Activated T-cell treated with anti-CD3 and anti-CD28 coated beads, Interleukin-2, amount 50 U/mL, for 24 hours (primary cell): ENCODE measurements at places on chromosomes 3 and 15.

GRCh38 chr3:129952556-129953355 lies 21.8 kb upstream of the TRH start:
- H3K27me3 ChIP-seq = peaks cover 3% of the 10 kb centered on the region

GRCh38 chr15:75655931-75656330 lies 8.2 kb downstream of the SNX33 start:
- H3K36me3 ChIP-seq = no peaks in the 10 kb centered on the region
- DNase-seq = no peak
- no peak overlapping the region for H3K4me3 ChIP-seq
- H3K27ac ChIP-seq = no peak overlapping the region
- H3K4me1 ChIP-seq = peaks cover 14% of the 10 kb centered on the region

DNA sequence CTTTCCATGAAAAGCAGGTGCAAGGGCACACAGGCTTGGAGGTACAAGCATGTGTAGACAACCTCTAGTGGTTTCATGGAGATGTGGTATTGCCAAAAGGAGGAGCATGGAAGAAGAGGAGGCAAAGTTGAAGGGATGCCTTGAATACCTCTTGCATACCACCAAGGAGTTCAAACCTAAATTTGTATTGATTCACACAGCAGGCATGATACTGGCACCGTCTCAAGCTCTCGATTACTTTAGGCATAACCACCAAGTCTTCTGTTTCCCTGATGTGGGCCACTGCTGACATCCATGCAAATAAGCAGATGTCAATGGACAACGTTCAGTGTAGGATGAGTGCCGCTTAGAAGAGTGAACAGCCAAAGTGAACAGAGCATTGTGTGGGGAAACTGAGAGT lies 87.1 kb downstream of the SCN11A start:
- H3K36me3 ChIP-seq = no peaks in the 10 kb centered on the region
- no peaks in the 10 kb centered on the region for H3K4me1 ChIP-seq
- H3K27ac ChIP-seq = no peak overlapping the region

DNA sequence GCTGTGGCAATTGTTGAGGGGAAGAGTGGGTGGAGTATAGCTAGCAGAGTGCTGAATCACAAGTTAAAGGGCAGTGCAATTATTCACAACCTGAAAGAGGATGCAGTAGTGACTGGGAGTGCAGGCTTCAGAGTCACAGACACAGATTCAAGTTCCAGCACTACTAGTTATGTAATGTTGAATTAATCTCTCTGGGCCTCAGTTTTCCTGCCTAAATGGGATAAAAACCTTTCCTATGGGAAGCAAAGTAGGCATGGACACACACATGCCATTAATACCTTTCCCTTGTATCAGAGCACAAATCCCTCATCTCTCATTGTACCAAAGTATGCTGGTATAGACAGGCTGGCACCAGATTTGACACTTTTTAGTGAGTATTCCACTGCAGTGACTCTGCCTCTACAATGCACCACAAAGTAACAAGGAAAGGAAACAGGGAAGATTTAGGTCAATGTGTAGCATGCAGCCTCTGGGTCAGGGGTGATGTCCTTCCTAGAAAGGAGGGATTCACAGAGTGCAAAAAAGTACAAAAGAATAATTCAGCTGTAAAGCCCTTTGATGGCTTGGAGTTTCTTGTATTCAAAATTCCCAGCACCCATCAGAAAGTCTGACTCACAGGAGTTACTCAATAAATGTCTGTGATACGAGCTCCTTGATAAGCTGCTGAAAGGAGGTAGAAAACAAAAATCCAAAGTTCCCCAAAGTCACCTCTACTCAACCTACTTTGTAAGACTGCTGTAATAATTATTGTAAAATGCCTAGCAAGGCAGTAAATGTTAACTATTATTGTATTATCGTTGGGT lies 507.5 kb upstream of the TGFBR2 start:
- H3K4me1 ChIP-seq = peaks cover 9% of the 10 kb centered on the region
- H3K4me3 ChIP-seq = no peak overlapping the region
- no peaks in the 10 kb centered on the region for H3K36me3 ChIP-seq
- H3K27ac ChIP-seq = no peak overlapping the region
- H3K27me3 ChIP-seq = peaks cover 3% of the 10 kb centered on the region

- H3K4me3 ChIP-seq = no peak overlapping the region
- H3K27me3 ChIP-seq = no peaks in the 10 kb centered on the region
- peak overlapping the region; percentile 37 for H3K27ac ChIP-seq
- H3K36me3 ChIP-seq = no peaks in the 10 kb centered on the region
- H3K4me1 ChIP-seq = peaks cover 29% of the 10 kb centered on the region
Measured at GRCh38 chr15:70250208-70251201, 152.8 kb upstream of the TLE3 start.

- no peaks in the 10 kb centered on the region for H3K36me3 ChIP-seq
- no peak for DNase-seq
- no peaks in the 10 kb centered on the region for H3K27me3 ChIP-seq
- H3K4me3 ChIP-seq = no peak overlapping the region
- H3K4me1 ChIP-seq = no peaks in the 10 kb centered on the region
Measured at GRCh38 chr3:182305881-182306665, 487.2 kb upstream of the ATP11B start.

DNA sequence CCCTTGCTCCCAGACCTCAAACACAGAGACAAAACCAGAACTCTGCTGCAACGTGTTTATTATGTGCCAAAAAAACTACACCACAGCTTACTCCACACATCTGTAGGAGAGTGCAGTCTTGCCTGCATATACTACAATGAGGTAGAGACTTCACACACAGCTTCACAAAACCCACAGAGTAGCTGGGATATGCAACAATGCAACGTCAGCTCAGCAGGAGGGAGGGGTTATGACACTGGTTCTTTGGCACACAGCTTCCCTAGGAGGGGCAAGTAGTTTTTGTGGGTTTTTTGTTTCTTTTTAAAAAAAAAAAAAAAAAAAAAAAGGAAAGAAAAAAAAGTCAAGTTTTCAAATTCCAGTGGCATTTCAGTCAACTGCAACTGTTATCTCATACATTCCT lies 2.9 kb upstream of the RPS17 start:
- H3K27ac ChIP-seq = no peak overlapping the region
- DNase-seq = no peak
- H3K27me3 ChIP-seq = no peaks in the 10 kb centered on the region
- H3K36me3 ChIP-seq = peaks cover 31% of the 10 kb centered on the region

GRCh38 chr3:128081846-128082245 lies 29.6 kb downstream of the SEC61A1 start:
- no peak overlapping the region for H3K27ac ChIP-seq
- H3K27me3 ChIP-seq = no peaks in the 10 kb centered on the region
- DNase-seq = no peak
- no peak overlapping the region for H3K4me3 ChIP-seq

- no peak for DNase-seq
- no peaks in the 10 kb centered on the region for H3K27me3 ChIP-seq
- H3K27ac ChIP-seq = no peak overlapping the region
- peaks cover 64% of the 10 kb centered on the region for H3K4me1 ChIP-seq
Measured at GRCh38 chr3:122510878-122511535, 3.7 kb downstream of the KPNA1 start.

DNA sequence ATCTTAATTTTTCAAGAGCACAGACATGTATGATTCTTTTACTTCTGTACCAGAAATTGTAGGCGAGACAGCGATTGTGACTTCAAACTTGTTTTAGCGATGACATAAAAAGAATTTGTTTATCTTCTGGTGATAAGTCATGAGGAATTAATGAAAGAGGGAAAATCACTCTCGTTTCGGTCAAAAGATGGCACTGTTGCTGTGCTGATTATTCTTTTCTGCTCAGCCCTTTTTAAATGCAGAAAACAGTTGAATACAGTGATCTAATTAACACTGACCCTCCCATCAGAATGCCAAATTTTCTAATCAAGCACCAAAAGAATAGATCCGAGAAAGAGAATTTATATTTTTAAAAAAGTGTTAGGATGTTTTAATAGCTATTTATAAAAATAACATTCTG lies 52.6 kb downstream of the NSUN3 start:
- H3K27ac ChIP-seq = no peak overlapping the region
- no peak for DNase-seq
- H3K4me3 ChIP-seq = no peak overlapping the region
- H3K36me3 ChIP-seq = peaks cover 53% of the 10 kb centered on the region
- no peaks in the 10 kb centered on the region for H3K27me3 ChIP-seq
- H3K4me1 ChIP-seq = peaks cover 6% of the 10 kb centered on the region

DNA sequence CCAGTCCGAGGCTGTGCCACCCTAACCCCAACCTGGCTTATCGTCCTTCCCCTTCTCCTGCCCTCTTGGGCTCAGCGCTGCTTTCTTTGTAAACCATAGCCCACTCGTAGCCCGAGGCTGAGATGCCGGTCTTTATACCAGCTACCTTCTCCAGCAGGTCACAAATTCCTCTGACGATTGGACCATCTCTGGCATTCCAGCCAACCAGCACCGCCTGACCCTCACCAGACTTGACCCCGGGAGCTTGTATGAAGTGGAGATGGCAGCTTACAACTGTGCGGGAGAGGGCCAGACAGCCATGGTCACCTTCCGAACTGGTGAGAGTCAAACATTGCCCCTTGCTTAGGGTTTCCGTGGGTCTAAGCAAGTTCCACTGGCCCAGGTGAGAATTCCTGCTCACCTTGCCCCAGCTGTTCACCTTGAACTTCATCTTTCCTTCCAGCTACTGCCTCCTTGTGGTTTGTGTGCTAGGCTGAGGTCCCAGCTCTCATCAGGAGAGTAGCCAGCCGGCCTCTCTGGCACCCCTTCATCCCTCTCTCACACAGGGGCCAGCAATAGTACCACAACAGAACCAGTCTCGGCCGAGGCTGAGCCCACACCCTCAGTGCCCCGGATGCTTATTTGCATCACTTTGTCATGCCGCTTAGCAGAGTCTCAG lies 66.7 kb downstream of the BOC start:
- H3K4me3 ChIP-seq = no peak overlapping the region
- peaks cover 9% of the 10 kb centered on the region for H3K4me1 ChIP-seq
- no peaks in the 10 kb centered on the region for H3K27me3 ChIP-seq
- H3K27ac ChIP-seq = no peak overlapping the region
- H3K36me3 ChIP-seq = no peaks in the 10 kb centered on the region

DNA sequence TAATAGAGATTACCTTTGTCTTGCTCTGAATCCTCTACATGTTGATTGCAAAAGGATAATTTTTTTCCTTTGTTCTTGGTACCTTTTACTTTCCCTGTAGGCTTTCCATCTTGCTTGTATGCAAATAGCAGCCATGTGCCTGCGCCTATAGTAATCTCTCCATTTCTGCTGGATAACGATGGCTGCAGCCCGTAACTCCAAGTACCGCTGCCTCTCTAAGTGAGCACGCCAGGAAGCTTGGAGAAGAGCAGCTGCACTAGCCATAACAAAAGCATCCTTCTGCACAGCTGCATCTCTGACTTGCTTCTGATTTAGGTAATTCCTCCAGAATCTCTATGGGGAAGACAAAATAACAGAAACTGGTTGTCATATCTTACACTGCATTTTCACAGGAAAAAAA lies 89.3 kb downstream of the NR2E3 start:
- peaks cover 56% of the 10 kb centered on the region for H3K36me3 ChIP-seq
- no peak overlapping the region for H3K4me3 ChIP-seq
- H3K27ac ChIP-seq = no peak overlapping the region
- no peak for DNase-seq

DNA sequence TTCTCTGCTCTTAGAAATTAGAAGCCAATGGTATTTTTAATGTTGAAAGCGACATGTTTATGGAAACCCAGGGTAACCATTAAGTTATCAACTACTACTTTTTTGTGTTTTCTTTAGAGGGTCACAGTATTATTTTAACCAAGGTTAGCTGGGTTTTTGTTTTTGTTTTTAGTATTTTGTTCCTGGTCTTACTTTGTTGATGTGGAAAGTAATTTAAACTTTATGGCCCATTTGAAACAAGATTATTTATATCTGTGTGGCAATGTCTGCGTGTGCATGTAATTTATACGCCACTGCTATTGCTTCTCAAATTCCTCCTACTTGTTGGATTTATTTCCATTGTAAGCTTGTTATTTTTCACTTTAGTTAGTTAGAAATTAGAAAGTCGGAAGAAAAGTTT lies 722.1 kb upstream of the NR2F2 start:
- DNase-seq = no peak
- no peaks in the 10 kb centered on the region for H3K36me3 ChIP-seq
- H3K4me3 ChIP-seq = no peak overlapping the region
- no peak overlapping the region for H3K27ac ChIP-seq
- no peaks in the 10 kb centered on the region for H3K27me3 ChIP-seq
- H3K4me1 ChIP-seq = no peaks in the 10 kb centered on the region

- no peak for DNase-seq
- H3K4me3 ChIP-seq = no peak overlapping the region
- H3K27me3 ChIP-seq = peaks cover 13% of the 10 kb centered on the region
- H3K36me3 ChIP-seq = no peaks in the 10 kb centered on the region
Measured at GRCh38 chr15:43249236-43249635, 17.5 kb downstream of the TGM5 start.

DNA sequence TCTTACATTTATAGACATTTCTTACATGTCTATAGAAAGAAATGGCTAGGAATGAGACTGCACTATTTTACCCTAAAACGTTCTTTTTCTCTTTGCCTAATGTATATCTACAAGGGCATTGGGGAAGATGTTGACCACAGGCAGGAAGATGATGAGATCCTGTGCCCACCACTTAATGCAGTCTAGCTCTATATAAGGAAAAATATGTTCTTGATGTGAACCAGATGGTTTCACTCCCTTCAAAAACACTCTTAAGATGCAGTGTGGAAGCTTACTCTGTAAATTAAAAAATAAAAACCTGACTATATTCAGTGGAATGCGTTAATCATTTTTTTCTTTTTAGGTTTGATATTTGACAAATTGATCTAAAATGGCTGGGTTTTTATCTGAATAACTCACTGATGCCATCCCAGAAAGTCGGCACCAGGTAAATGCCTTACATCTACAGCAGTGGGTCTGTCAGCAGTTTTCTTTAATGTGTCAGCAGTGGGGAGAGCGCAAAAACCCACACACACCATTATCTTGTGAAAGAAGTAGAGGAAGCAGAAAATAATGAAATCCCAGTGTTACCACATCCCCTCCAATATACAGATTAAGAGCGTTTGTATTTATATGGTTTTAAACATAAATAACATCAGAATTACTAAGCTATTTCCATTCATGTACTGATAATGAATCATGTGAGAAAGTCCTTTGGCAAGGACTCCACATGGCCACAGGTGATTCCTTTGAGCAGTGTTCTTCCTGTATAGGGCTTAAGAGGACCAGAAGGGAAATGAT lies 10.1 kb downstream of the AGTR1 start:
- no peak overlapping the region for H3K4me3 ChIP-seq
- H3K27ac ChIP-seq = no peak overlapping the region
- no peak for DNase-seq
- no peaks in the 10 kb centered on the region for H3K36me3 ChIP-seq
- H3K4me1 ChIP-seq = no peaks in the 10 kb centered on the region
